ENCODE measurements at places on chromosomes 13 and 19.

DNA sequence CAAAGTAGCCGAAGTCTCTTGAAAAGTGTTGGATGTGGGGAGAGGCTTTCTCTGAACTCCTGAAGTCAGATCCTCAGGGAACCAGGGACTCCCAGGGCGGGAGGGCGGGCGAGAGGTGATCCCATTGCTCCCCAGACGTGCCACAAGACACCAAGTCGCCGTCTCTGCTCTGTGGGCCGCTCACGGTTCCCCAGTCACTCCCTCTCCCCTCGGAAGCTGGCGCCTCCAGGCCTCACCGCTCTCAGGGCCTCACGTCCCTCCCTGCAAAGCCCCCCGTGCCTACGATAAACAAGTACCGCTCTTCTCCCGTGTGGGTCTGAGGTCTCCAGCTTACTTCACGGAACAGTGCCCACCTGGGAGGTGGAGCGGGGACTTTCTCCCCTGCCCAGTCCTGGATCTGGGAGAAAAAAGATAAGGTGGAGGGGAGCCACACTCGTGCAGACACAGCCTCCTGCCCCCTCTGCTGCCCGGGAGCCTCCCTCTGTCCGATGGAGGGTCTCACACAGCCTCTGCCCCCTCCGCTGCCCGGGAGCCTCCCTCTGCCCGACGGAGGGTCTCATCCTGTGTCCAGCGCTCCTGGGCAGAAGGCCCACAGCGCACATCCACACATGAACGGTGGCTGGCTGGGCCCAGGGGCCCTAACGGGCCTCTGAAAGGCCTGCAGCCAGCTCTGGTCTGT lies 50.7 kb downstream of the GAS6 start:
- DNase-seq = no peak

GRCh38 chr13:45833242-45833641 lies 18.3 kb downstream of the SIAH3 start:
- DNase-seq = no peak

DNA sequence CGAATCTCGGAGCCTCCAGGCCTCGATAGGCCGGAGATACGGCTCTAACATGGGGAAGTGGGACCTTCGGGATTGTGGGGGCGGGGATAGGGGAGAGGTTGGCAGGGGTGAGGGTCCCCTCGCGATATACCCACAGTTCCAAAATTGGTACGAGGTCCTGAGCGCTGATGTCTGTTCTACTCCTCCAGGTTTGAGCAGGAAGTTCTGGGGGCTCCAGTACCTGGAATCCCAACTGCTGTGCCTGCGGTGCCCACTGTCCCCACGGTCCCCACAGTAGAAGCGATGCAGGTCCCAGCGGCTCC lies 447 bp downstream of the RBM42 start:
- DNase-seq = no peak

GRCh38 chr19:51101171-51101865 lies 6.9 kb downstream of the CTU1 start:
- DNase-seq = no peak

- no peak for DNase-seq
Observed at GRCh38 chr19:10115392-10116084, 4.0 kb downstream of the P2RY11 start.

GRCh38 chr19:42512743-42513304 lies 15.5 kb downstream of the CEACAM1 start:
- DNase-seq = peak; percentile 76

GRCh38 chr13:85575110-85575509 lies 224.1 kb downstream of the SLITRK6 start:
- no peak for DNase-seq

- DNase-seq = no peak
Observed at GRCh38 chr13:41284512-41285288, 21.3 kb upstream of the MTRF1 start.

DNA sequence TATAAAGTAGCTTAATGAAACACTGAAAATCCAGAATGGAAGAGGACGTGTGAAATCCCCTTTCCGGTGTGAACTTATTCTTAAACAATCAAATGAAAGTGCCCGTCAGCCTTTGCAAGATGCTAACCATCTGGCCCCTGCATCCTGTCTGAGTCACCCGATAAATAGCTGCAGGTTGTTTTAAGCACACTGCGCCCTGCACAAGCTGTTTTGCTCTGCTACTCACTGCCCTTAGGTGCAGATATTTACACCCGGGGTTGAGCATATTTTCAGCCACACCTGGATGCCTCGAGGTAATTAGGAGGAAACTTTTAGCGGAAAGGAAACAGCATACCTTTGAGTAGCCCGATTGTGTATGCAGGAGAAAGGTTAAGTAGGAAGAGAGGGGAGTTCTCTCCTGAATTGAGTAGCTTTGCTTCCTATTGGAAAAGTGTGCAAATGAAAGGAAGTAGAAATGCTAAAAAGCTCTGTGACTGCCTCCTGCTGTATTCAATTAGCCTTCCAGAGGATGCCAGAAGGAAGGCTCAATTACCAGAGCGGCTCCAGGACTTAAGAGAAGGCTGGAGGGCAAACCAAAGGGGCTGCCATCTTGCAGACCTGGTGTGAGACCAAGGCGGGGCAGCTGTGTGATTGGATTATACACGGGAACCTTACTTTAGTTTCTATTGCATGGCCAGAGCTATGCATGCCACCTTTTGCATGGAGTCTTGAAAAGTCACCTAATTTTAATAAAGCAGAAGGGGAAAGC lies 42.5 kb downstream of the IRS2 start:
- DNase-seq = no peak

GRCh38 chr19:1967087-1967608 lies 26.2 kb downstream of the CSNK1G2 start:
- DNase-seq = no peak

DNA sequence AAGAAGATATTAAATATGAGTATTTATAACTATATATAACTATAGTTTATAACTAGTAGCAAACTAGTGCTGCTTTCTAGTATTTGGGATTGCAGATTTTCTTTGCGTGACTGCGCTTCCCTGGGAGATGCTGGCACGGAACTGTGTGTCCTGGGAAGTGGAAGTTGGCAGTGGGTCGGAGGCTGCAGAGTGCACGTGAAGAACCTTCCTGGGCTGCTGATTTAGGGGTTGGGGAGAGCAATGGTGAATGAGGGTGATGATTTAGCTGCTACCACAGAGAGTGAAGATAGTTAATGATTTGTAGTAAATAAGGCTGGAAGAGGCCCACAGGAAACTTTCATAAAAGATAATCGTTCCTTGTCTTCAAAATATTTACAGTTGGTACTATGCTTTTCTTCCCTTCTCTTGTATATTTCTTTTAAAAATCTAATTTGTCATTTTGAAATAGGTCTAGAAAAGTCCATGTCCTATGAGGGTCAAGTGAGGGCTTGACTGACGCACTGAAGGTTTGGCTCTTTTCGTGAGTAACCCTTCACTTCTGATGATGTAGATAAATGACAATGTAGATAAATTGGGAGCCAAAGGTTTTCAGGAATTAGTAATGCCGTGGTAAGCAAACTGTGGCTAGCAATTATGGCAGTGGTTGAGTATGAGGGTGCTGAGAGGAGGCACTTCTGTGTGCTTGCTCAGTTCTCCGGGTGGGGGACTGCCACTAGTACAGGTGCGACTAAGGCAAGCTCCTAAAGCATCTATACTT lies 3.0 kb upstream of the NAA16 start:
- no peak for DNase-seq

DNA sequence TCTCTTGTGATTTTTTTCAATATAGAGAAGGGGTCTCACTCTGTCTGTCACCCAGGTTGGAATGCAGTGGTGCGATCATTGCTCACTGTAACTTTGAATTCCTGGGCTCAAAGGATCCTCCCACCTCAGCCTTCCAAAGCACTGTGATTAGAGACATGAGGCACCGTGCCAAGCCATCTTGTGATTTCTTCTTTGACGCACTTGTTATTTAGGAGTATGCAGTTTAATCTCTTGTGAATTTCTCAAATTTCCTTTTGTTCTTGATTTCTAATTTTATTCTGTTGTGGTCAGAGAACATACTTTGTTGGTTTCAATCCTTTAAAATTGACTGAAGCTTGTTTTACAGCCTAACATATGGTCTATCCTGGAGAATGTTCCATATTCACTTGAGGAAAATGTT lies 14.5 kb downstream of the IPO5 start:
- no peak for DNase-seq

DNA sequence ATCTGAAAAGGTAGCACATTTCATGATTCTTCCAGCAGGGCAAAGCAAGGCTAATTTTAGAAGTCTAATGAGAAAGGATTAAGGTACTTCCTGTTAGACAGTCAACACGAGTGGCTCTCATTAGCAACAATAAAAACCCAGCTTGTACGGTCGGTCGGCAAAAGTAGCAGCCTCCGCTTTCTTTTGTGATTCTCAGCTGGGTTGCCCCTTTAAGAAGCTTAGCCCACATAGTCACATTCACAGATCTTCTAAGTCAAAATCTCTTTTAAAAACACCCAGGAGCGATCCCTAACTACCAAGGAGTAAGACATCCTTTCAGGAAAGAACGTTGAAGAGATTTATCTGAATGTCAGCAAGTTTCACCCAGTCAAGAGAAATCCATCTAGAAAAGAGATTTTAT lies 684.8 kb downstream of the DIAPH3 start:
- DNase-seq = no peak

DNA sequence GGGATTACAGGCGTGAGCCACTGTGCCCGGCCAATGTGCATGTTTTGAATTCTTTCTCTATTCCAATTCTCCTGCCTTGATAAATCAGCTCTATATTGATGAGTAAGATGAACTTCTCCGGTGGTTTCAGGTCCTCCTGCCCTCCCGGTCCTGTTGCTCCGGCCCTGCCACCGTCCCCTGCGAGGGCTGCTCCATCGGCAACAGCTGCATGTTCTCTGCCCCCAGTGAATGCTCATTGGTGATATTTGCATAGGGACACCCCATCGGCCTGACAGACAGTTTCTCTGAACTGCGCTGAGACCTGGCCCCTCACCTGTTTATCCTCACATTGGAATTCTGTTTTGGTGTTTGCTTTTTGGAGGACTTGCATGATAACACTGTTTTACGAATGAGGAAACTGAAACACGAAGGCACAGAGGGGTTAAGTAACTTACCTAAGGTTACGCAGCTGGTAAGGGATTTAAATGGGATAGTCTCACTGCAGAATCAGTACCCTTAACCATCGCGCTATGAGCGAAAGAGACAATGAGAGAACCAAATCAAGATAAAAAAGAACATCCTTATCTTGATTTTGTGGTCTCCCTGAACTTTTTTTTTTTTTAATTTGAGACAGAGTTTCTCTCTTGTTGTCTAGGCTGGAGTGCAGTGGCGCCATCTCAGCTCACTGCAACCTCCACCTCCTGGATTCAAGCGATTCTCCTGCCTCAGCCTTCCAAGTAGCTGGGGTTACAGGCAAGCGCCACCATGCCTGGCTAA lies 32.2 kb downstream of the ZNF557 start:
- no peak for DNase-seq

DNA sequence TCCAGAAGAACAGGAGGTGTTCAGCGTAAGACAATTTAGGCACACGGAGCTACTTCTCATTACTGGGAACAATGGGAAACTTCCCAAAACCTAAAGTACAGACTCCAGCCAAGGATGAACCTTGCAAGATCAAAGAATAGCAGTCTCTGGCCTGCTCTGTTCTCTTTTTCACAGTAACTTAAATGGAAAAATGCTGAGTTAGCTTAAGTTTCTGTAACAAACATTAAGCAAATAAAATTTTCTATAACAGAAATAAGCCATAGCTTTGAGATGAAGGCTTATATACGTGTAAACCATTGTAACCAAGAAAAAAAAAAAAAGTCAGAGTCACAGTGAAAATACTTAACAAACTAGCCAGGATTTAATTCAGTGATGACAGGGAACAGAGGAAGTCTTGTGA lies 18.2 kb upstream of the ZNF460 start:
- DNase-seq = no peak

DNA sequence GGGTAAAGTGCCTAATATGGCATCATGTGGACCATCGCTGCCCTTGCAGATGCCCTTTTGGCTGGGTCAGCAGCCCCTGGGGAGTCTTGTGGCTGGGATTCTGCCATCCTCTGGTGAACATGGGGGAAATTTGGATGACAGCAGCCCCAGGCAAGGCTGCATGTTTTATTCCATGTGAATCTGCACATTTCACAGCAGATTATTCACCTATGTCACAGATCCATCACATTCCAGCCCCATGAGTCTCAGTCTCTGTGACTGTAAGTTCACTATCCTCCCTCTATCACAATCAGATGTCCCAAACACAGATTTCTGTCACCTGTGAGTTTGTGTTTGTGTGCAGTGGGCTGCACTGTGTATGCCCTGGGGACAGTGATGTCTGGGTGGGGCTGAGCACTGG lies 36.8 kb upstream of the PSG9 start:
- DNase-seq = no peak

DNA sequence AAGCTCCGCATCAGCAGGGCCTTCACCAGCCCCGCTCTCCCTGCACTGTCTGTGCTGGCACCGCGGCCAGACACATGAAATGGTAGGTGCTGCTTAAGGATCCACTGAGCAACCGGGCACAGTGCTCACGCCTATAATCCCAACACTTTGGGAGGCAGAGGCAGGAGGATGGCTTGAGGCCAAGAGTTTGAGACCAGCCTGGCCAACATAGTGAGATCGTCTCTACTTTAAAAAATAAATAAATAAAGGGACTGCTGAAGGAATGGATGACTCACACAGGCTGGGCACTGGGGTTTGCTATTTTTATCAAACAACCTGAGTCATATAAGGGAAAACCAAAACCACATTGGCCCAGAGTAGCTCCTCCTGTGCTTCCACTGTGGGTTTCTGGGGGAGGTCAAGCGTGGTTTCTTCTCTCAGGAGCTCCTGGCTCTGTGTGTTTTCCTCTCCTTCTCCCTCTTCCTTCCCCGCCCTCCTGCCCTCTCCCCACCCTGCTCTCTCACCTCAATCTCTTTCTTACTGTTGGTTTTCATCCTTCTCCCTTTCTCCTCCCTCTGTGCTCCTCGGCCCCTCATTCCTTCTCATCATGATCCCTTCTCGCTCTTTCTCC lies 21.3 kb downstream of the VRK3 start:
- no peak for DNase-seq

DNA sequence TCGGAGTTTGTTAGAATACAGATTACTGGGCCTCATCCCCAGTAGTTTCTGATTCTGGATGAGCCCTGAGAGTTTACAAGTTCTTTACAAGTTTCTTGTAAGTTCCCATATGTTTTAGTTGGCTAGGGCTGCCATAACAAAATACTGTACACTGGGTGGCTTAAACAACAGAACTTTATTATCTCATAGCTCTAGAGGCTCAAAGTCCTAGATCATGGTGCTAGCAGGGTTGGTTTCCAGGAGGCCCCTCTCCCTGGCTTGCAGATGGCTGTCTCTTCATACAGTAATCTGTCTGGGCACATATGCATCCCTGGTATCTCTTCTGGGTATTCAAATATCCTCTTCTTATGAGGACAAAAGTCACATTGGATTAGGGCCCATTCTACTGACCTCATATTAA lies 167.2 kb downstream of the KLF5 start:
- DNase-seq = no peak

- no peak for DNase-seq
Observed at GRCh38 chr13:44385847-44386246, 12.2 kb downstream of the SERP2 start.

All from GM12864 (cell line).